ENCODE measurements at places on chromosomes 3 and 15. TPM values are rescaled to one million over a fixed set of nuclear protein-coding genes. Genes with fewer than 3 reads are reported as not detected.

The SOX14 gene
- total RNA-seq = not detected

The ZBTB47 gene
- 4.4 TPM for total RNA-seq

The SEMA7A gene
- 3.5 TPM for total RNA-seq

The TRH gene
- 0.19 TPM for total RNA-seq

The MUC4 gene
- total RNA-seq = 0.53 TPM

The TGM4 gene
- total RNA-seq = 0.04 TPM

The NR2E3 gene
- 0.28 TPM for total RNA-seq

The RASGRP1 gene
- 2.5 TPM for total RNA-seq
